ENCODE measurements at places on chromosomes 2 and 18.
A peak's percentile ranks its signal among the peaks of the same experiment; 100 is the strongest.

DNA sequence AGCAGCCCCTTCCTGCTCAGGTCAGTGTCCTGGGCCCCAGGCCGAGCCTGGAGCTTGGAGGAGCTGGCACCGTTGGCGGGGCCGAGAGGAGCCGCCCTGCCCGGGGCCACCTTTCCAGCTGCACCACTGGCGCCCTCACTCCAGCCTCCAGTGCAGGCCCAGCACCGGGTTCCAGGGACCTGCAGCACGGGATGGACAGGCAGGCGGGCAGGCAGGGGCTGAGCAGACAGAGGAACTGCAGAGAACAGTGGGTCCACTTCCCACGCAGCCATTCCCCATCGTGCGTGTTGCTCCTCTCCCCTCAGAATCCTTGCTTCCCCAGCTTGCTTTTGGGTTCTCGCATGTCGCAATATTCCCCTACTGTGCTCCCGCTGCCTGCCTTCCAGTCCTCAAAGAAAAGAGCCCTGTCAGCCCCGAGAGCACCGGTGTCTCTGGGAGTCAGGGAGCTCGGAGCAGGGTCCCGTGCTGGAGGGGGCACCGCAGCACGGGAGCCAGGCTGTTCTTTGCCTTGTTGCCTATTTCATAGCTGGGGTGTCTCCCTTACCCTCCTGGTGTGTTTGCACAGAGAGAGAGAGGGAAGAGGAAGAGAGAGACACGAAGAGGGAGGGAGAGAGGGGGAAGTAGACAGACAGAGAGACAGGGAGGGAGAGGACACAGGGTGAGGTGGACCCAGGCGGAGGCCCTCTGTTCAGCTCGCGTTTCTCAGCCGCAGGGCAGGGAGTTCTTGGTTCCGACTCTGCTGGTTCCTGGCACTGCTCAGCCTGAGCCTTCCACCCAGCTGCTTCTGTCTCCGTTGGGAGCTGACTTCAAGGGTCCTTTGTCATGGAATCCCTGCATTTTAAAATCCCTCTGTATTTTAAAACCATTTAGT is 126.0 kb downstream of the MBP start:
- no peak for DNase-seq

DNA sequence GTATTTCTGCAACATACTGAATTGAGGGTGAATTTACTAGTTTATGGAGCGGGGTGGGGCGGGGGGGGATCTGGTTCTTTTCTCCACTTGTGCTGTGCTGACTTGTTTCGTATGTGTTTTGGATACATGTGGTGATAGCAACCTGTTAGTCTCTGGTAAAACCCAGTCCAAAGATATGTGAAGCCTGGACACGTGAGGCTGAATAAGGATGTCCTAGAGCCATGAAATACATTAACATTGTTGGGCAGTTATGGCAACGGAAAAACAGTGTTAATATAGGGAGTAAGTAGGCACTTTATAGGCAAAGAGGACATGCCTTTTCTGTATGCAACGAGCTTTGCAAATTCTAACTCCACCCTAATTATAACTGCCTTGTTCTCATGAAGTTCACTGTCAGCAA is 42.1 kb upstream of the NEMP2 start:
- DNase-seq: no peak

DNA sequence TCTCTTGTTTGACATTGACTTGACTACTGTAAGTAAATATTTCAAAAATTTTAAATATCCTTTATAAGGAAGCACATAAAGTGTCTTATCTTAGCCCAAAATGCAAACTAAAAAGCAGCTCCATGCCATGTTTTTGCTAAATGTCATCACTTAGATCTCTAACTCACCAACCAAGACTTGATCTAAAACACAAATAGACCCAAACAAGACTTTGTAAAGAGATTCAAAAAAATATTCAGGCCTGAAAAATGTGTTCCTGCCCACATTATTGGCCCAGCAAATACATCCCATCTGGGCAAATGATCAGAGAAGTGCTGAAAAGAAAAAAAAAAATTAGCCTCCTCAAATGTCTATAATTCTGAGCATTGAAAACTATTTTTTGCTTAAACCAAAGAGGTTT is 187.6 kb downstream of the MREG start:
- DNase-seq: no peak

DNA sequence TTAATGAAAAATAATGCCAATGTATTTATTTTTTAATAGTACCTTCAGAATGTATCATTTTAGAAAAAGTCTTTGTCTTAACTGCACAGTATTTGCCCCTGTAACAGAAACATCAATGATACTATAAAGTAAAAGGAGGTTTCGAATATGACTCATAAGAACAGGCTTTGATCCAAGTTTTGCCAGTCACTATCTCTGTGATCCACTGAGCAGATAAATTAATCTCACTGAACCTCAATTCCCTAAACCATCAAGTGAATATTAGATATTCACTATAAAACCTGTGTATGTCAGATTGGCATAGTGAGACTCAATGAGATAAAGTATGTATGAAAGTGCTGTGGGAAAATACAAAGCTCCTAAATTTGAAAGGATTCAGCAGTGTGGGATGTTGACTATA is 292.1 kb downstream of the EXOC6B start:
- no peak for DNase-seq

DNA sequence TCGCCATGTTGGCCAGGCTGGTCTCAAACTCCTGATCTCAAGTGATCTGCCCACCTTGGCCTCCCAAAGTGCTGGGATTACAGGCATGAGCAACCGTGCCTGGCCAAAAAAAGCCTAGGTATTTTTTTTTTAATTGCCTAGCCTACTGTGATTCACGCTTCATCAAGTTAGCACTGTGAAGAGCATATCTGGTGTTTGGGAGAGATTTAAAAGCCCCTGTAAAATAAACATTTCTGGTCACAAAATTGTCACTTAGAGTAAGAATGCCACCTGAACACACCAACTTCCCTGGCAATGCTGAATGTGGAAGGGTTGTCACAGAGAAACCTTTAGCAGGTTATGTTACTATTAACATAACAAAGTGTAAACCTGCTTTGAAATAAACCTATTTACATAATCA is 39.7 kb upstream of the CHAC2 start:
- DNase-seq: no peak

GRCh38 chr2:4140281-4140970 is 437.1 kb downstream of the DCDC2C start:
- no peak for DNase-seq

DNA sequence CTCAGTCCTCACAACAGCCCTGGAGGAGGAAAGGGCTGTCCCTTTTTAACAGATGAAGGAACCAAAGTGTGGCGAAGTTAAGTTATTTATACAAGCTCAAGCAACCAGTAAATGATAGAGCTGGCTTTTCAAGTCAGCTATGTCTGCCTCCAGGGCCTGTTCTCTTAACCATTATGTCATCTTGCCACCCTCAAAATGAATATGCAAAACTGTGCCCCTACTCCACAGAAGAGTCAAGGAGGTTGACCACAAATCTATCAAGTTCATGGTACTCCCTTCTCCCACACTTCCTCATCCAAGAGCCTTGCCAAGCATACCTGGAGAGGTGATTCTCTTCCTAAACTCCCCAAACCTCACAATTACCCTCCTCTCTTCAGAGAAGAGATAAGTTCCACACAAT is 37.3 kb upstream of the CREB1 start:
- no peak for DNase-seq

- DNase-seq: no peak
Observed at GRCh38 chr2:182652326-182652725, 63.7 kb upstream of the DNAJC10 start.

DNA sequence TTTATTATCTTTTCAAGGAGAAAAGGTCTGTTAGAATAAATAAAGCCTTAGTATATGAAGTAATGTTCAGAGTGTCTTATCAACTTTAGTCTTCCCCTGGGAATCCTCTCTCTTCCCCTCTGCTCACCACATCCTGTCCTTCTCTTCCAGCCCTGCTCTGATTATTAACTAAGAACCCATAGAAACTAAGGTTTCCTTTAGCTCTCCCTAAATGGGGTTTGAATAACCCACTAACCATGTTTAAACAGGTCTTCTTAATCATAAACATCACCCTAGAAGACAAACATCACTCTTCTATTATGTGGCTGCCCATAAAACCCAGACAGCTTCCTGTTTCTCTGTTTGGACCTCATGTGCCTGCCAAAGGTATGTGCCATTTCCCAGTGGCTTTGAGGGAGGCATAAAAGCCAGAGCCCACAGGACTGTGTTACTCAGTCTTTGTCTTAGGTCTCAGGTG is 50.1 kb downstream of the SLC14A1 start:
- DNase-seq: no peak

DNA sequence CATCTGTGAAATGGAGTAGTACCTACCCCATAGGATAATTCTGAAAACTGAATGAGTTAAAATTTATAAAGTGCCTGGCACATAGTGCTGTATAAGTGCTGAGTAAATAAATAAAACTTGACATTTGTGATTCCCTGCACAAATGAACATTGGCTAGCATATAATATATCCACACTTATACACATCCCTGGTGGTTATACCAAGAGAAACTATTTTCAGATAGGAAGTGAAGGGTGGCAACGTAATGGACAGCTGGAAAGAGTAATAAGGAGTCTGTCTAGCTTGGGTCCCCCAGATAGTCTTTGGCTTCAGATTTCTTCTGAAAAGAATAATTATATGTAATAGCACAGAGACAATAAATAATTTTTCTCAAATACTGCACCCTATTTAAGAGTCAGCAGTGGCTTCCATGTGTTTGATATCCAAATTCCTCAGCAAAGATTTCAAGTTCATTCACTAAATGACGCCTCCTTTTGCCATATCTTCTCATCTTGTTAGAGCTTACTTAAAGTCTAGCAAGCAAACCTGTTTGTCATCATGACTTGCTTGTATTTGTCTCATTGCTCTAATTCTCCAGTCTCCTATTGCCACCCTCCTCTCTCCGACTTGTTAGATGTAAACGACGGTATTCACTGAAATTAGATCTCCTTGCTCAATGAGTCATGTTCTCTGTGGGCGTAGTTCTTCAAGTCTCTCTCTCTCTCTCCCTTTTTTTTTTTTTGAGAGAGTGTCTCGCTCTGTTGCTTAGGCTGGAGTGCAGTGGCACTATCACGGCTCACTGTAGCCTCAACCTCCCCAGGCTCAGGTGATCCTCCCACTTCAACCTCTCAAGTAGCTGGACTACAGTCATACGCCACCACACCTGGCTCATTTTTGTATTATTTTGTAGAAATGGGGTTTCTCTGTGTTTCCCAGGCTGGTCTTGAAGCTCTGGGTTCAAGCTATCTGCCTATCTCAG is 8.7 kb upstream of the ADGRF3 start:
- no peak for DNase-seq

- DNase-seq: peak; percentile 36
Observed at GRCh38 chr2:207459990-207460757, 69.6 kb upstream of the CREB1 start.

DNA sequence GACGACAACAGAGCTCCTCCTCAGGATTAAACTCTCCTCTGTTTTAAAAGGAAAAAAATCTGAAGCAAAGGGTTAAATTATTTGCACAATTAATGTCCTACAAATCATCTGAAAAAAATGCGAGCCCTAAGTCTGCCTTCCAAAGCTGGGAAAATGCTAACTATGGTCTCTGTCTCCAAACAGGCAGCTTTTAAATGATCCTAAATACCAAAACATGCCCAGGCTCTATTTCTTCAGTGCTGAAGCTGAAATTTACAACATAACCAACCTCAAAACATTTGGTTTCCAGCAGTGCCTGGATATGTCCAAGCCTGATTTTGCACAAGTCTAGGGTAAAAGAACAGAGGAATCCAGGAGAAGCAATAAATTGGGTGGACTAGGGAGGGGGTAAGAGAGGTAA is 57.2 kb downstream of the LBH start:
- no peak for DNase-seq

DNA sequence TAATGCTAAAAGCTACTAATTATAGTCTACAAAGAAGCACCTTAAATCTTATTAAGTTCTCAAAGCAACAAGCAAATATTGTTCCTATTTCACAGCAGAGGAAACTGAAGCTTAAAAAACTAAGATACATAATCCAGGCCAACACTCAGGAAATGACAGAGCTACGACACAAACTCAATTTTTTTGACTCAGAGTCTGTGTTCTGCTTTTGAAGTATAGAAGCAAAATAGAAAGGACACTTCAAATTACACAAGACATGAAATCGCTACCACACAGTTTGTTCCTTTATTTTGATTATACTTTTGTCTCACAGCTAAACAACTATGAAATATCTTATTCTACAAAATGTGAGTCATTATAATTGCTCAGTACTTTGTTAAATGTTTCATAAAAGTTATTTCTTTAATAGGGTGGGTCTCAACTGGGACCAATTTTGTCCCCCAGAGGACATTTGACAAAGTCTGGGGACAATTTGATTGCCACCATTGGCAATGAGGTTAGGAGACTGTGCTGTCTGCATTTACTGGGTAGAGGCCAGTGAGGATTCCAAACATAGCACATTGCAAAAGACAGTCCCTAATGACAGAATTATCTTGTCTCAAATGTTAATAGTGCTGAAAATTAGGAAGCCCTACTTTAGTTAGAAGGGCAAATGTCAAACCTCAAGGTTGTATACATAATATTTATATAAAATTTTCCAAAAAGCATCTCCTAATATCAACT is 101.5 kb upstream of the GRB14 start:
- no peak for DNase-seq

Measured in GM12878 (cell line).